OCI-LY7 (cell line): ENCODE measurements at places on chromosomes 5 and 9. TPM values are rescaled to one million over a fixed set of nuclear protein-coding genes. Genes with fewer than 3 reads are reported as not detected.

- DNase-seq: no peak
These were observed 15.6 kb upstream of the ACSL6 start for GRCh38 chr5:132027027-132027426.

- DNase-seq: no peak
These were observed 58.5 kb downstream of the ZNF462 start for GRCh38 chr9:106921341-106921899.

DNA sequence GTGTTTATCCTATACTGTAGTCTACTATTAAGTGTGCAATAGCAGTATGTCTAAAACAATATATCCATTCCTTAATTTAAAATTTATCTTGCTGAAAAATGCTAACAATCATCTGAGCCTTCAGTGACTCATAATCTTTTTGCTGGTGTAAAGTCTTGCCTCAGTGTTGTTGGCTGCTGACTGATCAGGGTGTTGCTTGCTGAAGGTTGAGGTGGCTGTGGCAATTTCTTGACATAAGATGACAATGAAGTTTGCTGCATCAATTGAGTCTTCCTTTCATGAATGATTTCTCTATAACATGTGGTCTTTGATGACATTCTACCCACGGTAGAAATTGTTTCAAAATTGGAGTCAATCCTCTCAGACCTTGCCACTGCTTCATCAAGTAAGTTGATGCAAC, 24.3 kb upstream of the SPEF2 start:
- no peak for DNase-seq

DNA sequence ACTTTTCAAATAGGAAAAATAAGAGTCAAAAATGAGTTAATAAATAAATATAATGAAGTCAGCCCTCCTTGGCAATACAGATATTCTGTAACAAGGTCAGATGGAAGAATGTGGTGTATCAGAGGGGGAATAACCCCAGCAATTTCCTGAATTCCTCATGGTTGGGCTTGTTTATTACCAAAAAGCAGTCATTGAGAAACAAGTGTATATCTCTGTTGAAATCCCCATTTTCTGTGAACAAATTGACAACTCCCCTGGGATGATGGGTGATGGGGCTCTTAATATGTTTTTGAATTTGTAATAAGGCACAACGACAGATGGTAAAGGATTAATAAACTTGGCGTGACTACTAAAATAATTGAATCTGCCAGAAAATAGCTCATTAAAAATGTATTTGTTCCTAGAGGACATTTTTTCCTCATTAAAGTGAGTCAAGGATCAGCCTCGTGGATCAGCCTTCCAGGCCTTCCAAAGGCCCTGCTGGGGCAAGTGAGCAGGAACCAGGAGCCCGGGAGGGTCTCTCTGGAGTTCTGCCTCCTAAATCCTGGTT, 34.2 kb downstream of the THBS4 start:
- DNase-seq: no peak

DNA sequence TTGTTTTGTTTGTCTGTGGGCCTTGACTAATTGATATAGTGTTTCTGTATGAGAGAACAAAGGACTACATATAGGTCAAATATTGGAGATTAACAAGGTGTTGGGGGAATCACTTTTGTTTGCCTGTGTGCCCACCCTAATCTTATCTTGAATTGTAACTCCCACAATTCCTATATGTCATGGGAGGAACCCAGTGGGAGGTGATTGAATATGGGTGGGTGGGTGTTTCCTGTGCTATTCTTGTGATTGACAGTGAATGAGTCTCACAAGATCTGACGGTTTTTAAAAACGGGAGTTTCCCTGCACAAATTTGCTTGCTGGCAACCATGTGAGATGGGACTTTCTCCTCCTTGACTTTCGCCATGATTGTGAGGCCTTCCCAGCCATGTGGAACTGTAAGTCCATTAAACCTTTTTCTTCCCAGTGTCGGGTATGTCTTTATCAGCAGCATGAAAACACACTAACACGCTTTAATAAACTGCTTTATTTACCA, 64.9 kb upstream of the HSPB3 start:
- no peak for DNase-seq

DNA sequence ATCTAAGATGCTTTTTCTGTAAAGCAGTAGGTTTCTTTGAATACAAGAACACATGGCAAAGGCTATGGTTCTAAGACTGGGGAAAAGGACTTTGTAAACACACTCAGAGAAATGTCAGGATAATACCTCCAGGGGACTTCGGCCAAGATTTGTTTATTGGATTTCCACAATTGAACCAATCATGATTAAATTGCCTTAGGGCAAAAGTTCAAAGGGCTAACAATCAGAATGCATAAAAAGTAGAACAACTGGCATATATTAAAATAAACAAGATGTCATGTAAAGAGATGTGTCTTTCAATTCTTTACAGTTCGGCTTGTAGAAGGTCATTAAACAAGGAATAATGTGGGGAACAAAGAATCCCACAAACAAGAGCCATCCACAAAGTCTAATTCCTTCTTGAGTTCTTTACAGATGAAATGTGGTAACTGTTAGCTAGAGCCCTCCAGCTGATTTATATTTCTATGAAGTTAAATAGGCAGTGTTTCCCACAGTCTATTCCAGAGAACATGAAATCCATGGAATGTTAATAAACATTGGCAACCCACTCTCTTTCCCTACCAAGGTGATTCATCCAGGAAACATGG, 565.5 kb downstream of the ZNF608 start:
- DNase-seq: no peak

DNA sequence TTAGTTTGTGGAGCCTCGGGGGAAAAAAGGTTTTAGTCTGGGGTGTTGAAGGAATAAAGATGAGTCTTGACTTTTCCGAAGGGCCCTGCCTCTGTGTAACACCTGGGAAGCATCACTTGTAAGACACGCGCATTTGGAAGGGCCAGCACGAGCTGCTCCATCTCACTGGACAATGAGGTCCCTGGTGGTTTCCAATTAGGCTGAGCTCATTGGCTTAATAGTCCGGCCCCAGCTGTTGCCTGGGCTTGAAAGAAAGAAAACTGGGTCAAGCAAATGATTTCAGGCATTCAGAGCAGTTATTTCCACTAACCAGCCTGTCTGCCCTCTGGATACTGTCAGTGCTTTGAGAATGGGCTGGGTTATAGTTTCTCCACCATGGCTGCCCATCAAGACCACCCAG, 64.5 kb downstream of the NSUN2 start:
- DNase-seq: no peak

RNF183 gene
- total RNA-seq: not detected in 2 replicates

- no peak for DNase-seq
These were observed 143.3 kb upstream of the ADAMTSL1 start for GRCh38 chr9:18330401-18331309.

GRCh38 chr9:79501546-79501945, 70.2 kb upstream of the TLE4 start:
- DNase-seq: no peak

- DNase-seq: no peak
These were observed 92.0 kb downstream of the DCP2 start for GRCh38 chr5:113068559-113068958.
